DND-41 (cell line): ENCODE measurements at places on chromosomes 11 and 22.
A peak's percentile ranks its signal among the peaks of the same experiment; 100 is the strongest.

- peak; percentile 93 for DNase-seq
Measured at GRCh38 chr22:36329254-36330078, 58.3 kb downstream of the MYH9 start.

GRCh38 chr11:61985869-61986268, 18.4 kb upstream of the FTH1 start:
- no peak for DNase-seq

DNA sequence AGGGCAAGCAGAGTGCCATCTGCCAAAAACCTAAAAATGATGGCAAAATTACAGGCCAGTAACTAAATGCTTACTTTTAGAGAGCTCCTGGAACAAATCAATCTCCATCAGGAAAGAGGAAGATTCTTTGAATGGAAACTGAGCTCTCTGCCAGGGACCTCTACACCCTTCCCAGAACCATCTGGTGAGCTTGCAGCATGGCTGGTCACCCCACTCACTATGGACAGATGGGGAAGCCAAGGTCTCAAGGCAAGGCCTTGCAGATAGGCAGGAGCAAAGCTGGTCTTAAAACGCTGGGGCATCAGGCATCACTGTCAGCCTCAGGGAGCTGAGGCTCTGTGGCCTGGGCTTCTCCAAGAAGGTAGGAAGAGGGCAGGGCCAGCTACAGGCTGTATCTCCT, 36.2 kb downstream of the SERGEF start:
- DNase-seq = no peak

DNA sequence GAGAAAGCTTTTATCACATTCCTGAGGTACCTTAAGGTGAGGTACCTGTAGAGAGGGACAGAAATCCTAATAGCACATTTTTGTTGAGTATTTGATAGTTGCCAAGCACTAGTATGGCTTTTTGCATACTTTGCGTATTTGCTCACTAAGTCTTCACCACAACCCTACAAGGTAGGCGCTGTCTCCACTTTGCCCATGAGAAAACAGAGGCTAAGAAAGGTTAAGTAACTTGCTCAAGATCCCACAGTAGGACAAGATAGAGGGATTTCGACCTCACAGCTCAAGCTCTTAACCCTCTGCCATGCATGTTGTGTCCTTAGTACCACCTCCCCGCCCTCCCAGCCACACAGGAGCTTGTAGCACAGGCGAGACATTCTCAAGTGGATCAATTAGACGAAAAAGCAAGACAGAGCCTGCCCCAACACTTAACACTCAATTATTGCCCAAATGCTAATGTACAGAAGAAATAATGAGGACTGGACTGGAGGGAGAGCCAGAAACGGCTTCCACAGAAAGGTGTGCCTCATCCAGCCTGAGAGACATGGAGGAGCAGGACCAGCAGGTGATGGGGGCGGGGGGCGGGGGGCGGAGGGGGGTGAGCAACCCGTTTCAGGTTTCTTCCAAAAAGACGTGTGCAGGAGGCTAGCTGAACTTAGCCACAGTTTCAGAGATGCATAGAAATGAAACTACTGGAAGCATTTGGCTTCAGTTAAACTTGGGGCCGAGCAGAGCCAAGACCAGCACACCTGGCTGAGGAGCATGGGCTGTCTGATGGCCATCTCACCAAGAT, 26.7 kb upstream of the CD44 start:
- no peak for DNase-seq

DNA sequence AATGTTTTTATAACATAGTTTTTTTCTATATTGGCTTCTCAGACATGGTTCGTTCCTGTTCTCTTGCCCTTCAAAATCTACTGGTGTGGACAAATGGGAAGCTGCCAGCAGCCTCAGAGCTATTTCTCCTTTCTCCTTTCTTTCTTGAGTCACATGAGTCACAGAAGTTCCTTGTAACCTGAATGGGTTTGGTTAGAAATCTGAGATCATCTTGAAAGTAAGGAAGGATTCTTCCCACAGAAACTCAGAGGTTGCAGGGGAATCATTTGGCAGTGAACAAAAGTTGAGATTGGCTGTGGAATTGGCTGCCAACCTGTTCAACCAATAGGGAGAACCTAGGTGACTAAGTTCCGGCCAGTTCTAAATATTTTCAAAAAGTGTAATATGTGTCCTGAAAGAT, 12.5 kb downstream of the PLET1 start:
- no peak for DNase-seq

DNA sequence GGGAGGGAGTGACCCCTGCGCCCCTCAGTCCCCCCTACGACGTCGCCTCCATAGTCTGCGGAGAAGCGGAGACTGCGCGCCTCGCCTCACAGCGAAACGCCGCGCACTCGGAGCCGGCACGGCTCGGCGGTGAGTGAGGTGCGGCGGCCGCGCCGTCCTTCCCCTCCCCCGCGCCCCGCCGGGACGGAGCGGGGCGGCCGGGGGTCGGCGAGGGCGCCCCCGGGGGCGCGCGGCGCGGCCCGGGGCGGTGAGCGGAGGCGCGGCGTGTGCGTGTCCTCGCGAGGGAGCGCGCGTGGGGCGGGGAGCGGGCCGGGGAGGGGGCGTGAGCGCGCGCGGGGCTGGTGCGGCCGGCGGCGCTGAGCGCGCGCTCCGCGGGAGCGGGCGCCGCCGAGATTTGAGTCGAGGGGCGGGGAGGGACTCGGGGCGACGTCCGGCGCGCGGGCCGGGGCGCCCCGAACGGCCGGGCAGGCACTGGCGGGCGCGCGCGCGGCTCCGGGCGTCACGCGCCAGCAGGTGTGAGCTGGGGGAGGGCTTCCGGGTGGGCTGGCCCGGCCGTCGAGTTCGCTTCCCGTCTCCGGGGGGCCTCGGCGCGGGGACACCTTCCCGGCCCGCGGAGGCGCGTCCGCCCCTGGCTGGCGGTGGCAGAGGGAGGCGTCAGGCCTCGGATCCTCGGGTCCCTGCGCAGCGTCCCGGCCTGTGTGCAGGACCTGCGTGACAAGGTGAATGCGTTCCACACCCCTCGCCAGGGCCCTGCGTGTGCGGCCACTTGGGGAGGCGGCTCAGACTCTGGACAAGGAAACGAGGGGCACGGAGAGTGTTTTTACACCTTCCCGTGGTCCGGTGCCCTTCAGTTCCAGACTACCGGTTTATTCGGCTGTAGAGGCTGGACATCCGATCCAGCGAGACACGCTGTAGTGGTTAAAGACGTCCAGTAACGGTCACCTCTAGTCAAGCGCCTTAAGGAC, 50.4 kb downstream of the FAM83F start:
- DNase-seq = peak; percentile 85

GRCh38 chr11:74647831-74648230, 55.4 kb downstream of the POLD3 start:
- DNase-seq = no peak

- DNase-seq = no peak
Measured at GRCh38 chr11:98600103-98600502, 420.6 kb upstream of the CNTN5 start.

- DNase-seq = no peak
Measured at GRCh38 chr22:30704978-30705377, 10.3 kb downstream of the OSBP2 start.

GRCh38 chr11:72411623-72412419, 22.5 kb downstream of the CLPB start:
- DNase-seq = no peak

- no peak for DNase-seq
Measured at GRCh38 chr11:119366690-119367620, 14.5 kb downstream of the USP2 start.

DNA sequence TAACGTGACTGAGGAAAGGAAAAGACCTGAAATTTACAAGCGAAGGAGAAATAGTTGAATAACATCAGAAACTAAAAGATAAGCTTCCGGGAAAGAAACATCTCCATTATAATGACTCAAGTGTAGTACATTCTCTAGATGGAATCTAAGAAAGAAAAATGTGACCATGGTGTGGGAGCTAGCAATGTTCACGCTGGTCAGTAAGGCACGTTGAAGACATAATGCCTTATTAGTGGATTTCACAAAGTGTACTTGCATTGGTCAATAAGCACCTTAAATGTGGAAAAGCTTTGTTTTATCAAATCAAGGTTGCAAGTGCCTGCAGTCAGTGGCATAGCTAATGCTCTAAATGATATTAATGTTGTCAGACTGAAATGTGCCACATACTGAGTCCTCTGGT, 2.8 kb upstream of the LARGE1 start:
- DNase-seq = no peak

GRCh38 chr11:34731603-34732002, 110.7 kb downstream of the EHF start:
- no peak for DNase-seq

DNA sequence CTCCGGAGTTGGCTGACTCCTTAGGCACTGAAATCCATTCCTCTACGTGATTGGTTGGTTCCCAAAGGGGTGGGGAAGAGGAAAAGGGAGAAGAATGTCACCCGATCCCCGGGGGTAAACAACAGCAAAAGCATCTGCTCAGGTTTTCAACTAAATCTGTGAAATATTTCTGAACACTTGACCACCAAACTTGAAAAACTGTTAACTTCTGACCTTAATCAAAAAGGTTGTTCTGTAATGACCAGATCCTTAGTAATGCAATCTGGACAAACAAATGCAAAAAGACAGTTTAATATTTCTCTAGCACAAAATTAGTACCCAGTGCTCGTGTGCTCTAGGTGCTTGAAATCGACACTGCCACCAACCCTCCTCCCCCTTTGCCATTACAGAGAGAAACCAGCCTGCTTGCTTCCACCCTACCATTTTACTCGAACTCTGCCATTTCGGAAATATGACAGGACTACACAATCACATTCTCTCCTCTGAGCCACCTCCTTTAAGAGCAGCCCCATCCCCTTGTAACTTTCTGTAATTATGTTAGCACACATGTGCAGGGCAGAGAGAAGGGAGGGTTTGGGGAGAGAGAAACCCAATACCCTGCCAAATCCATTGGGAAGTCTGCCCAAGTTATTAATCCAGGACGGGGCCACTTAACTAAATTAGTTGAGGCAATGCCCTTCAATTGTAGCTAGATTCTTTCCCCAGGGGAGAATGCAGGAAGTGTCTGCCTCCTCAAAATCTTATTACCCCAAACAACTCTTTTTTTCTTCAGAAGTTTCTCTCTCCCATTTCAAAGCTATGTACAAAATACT, 113.8 kb downstream of the RBFOX2 start:
- no peak for DNase-seq

DNA sequence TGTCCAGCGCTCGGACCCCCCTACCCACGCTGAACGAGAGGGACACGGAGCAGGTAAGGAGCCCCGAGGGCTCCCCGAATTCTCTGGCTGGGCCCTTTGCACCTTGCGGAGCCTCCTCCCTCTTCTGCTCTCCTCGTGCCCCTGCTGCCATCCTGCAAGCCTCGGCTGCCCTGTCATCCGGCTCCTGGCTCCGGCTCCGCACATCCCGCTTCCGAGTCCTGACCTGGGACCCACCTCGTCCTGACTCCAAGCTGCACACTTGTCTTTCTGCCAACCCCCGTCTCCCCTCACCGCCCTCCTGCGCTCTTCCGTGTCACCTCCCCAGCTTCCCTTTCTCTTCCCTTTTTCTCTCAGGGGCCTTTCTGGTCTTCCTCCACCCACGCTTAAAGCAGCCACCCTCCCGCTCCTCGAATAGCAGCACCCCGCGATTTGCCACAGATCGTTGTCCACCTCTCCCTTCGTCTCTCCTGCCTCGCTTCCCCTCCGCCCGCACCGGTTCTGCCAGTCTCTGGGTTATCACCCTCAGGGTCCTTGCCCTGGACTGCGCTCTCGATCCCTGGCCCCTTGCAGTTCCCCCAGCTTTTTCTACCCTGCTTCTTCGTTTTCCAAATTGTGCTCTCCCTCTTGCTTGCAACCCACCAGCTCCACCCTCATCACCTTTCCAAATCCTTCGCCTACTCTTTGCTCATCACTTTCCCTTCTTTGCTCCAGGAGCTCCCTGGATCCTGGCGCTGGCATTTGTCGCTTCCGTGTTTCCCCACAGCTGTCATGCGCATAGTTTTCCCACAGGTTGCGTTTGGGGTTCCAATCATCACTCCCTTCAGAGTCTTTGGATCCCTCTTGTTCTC, 822 bp downstream of the MARK2 start:
- DNase-seq = peak; percentile 44

GRCh38 chr22:23632178-23632577, at the start of gene DRICH1:
Gene DRICH1 (minus strand): TSS chr22:23632321. CDS start chr22:23632023, 298 bp downstream.
- no peak for DNase-seq

- no peak for DNase-seq
Measured at GRCh38 chr11:131659931-131660330, 289.5 kb downstream of the NTM start.

- DNase-seq = no peak
Measured at GRCh38 chr22:24247011-24247507, 2.2 kb upstream of the GGT5 start.

- no peak for DNase-seq
Measured at GRCh38 chr11:20621679-20622078, 22.3 kb downstream of the SLC6A5 start.

GRCh38 chr22:27785831-27786230, 15.7 kb downstream of the MN1 start:
- DNase-seq = no peak

GRCh38 chr11:86194998-86195397, 49.6 kb upstream of the EED start:
- no peak for DNase-seq

- DNase-seq = no peak
Measured at GRCh38 chr11:88447281-88447680, 109.7 kb upstream of the CTSC start.

GRCh38 chr11:44980533-44981427, 30.1 kb upstream of the TP53I11 start:
- no peak for DNase-seq

DNA sequence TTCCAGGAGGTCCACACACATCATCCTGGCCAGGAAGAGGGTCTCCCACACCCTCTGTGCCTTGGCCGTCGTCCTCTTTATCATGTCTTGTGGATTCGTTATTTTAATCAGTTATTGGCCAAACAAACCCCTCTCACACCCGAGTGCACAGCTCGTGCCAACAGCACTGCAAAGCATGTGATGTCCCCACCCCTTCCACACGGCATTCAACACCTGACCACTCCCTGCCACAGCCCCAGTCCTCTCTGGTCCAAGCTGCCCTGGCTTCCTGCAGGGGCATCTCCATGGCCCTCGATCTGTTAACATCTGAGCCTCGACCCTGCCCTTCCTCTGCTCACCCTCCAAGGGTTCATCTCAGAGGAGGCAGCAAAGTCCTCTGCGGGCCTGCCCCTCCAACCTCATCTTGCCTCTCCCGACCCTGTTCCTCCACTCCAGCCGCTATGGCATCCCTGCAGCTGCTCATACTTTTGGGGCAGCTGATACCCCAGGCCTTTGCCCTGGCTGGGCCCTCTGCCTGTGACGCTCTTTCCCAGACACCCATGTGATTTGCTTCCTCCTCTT, 14.0 kb downstream of the MYEOV start:
- no peak for DNase-seq
